ENCODE measurements at places on chromosomes 6 and 20.

DNA sequence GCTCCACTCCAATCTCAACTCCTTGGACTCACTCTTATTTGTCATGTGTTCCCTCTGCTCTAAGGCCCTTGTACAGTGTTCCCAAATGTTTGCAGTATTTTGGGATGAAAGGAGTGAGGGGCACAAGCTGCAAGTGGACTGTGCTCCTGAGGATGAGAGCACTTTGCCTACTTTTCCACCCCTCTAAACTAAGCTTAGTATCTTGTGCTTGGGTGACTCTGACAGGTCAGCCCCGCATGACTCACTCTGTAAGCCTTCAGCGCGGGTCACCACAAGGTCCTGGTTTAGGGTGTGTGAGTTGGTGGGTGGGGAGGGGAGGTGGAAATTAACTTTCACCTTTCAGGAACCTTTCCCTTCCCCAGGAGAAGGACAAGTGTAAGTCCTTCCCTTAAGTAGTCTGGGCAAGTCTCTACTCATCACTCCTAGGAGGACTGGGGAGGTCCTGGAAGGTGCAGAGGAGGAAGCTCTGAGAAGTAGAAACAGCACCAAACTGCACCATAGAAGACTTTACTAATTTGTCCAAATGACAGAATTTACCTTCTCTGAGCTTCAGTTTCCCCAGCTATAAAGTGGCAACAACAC is 68.8 kb upstream of the EPB41L1 start:
- no peak for DNase-seq

GRCh38 chr6:115691433-115691832 is 369.3 kb downstream of the FRK start:
- no peak for DNase-seq

- DNase-seq, result peak; percentile 27
Observed at GRCh38 chr20:51470907-51471411, 71.6 kb downstream of the NFATC2 start.

- DNase-seq, result no peak
Observed at GRCh38 chr6:10495029-10495428, 26.1 kb upstream of the GCNT2 start.

DNA sequence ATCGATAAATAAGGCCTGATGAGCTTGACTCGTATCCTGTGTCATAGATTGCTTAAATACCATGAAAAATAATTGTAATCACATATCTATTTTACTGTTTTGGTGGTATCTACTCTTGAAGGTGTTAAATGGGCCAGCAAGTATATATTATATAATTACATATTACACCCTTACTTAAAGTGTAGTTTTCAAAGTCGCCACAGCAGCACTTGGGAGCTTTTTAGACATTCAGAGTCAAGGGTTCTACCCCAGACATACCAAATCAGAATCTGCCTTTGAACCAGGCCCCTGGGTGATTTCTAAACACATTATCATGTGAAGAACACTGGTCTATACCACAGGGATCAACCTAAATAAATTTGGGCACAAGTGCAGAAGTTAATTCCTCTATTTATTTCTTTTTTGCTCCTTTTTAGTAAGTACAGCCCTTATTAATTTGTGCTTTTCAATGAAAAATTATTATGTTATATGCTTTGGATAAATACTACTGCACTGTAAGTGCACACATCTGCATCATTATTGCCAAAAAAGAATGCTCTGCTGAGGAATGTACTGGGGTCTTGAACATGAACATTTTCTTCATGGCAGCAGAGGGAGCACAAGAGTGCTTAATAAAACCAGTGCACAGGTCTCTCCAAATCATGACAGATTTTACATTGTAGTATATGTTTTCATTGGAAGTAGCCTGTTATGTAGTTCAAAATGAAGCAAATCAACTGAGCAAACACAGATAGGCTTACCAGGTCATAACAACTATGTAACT is 3.1 kb upstream of the ATXN1 start:
- no peak for DNase-seq

DNA sequence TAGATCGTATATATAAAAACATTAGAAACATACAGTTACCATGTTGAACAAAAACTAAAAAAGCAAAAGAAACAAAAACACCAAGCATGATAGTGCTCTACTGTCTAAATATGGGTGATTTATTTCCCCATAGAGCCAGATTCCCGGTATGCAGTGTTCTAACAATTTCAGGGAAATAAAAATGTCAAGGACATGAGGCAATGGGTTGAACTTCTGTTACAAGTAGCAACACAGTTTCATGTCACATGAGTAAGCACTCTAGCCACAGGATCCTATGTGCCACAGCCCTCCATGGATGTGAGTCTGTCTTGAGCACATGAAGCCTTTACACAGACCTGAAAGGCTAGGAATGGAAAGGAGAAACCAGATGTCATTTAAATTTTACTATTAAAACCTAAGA is 96.0 kb downstream of the MAP3K5 start:
- no peak for DNase-seq

- DNase-seq, result no peak
Observed at GRCh38 chr6:72944660-72945059, 280.6 kb downstream of the KHDC1L start.

GRCh38 chr6:93040375-93040774 is 379.0 kb downstream of the EPHA7 start:
- no peak for DNase-seq

- no peak for DNase-seq
Observed at GRCh38 chr6:10307476-10307875, 107.4 kb downstream of the TFAP2A start.

DNA sequence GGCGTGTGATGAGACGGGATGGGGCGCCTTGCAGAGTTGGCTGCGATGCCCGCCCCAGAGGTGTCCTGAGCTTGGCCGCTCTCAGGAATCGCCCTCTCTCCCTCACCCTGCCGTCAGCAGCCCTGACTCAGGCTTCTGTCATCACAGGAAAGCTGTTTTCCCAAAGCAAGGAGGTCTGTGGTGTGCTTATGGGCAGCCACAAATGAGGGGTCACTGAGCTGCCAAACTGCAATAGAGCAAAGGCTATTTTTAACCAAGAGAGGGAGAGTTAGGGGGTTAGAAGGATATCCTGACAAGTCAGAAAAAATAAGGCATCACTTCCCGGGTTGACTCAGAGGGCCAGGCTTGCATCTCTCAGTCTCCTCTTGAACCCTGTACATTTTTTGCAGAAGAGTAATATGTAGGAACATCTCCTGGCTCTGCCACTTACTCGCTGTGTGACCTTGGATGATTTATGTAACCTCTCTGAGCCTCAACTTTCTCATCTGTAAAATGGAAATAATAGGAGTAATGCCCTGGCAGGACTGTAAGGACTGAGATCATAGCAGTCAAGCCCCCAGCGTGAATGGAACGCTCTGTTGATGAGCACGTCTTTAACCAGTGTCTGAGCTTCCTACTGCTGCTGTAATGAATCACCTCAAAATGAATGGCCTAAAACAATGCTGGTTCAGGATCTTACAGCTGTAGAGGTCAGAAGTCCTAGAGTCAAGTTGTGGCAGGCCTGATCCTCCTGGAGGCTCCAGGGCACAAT is 181.9 kb downstream of the NFATC2 start:
- no peak for DNase-seq

DNA sequence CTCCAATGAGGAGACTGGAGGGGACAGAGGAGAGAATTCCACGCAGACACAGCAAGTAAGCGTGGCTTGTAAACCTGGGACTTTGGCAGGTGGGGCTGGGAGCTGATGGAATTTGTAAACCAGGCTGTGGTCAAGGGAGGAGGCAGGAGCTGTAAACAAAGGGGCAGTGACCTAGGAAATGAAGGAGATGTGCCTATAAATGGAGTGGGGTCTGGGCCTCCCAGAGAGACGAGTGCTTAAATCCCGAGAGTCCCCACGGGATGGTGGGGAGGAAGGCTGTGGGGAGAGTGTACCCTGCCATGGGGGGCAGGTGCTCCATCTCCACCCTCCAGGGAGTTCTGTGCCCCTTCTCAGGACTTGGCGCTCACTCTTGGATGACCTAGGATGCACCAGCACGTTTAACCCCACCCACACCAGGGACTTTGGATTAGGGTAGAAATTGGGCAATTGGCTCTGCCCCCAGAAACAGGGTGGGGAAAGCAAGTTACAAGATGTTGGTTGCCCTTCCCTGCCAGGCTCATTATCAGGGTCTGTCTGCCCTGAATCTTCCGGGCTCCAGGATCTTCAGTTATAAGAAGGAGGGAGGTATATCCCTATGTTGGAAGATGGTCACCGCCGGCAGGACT is 4.0 kb upstream of the DHX16 start:
- no peak for DNase-seq

- no peak for DNase-seq
Observed at GRCh38 chr6:56424064-56424463, 176.7 kb upstream of the COL21A1 start.

DNA sequence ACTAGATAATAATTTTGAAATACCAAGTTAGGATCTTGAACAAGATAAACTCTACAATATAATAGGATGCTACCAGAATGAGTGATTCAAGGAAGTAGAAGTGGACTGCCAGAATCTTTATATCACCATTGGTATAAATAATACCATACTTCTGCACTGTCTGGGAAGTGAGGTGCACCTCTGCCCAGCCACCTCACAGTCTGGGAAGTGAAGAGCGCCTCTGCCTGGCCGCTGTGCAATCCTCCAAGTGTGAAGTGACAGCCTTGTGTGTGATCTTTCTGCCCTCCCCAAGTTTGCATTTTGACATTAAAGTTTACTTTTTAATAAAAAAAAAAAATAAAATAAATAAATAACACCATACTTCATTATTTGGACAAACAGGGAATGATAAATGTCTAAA is 18.8 kb downstream of the LATS1 start:
- no peak for DNase-seq

DNA sequence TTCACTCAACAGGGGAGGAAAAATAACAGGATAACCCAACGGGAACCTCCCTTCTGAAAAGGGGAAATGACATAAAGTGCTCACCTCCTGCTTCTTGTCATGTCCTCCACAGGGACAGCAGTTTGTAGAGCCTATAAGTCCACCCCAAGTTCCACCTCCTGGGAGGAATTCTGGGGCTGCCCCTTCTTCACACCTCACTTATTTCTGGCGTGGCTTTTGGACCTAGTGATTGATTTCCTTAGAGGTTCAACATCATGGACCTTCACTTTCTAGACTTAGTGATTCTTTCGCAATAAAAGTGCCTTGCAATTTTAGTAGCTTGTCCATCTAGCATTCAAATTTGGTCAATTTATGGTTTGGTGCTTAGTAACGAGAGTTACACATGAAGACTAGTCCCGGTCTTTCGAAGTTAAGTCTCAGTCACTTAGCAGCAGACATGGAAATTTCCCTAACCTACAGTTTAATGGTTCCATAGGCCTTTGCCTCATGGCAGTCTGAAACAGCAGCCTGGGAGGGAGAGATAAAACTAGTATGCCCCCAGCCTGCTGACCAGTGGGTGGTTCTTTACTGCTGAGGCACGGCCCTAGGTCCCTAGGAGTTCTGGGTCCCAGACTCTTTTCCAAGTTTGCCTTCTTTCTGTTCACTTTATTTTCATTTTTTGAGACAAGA is 59.2 kb upstream of the CDKAL1 start:
- DNase-seq, result no peak

DNA sequence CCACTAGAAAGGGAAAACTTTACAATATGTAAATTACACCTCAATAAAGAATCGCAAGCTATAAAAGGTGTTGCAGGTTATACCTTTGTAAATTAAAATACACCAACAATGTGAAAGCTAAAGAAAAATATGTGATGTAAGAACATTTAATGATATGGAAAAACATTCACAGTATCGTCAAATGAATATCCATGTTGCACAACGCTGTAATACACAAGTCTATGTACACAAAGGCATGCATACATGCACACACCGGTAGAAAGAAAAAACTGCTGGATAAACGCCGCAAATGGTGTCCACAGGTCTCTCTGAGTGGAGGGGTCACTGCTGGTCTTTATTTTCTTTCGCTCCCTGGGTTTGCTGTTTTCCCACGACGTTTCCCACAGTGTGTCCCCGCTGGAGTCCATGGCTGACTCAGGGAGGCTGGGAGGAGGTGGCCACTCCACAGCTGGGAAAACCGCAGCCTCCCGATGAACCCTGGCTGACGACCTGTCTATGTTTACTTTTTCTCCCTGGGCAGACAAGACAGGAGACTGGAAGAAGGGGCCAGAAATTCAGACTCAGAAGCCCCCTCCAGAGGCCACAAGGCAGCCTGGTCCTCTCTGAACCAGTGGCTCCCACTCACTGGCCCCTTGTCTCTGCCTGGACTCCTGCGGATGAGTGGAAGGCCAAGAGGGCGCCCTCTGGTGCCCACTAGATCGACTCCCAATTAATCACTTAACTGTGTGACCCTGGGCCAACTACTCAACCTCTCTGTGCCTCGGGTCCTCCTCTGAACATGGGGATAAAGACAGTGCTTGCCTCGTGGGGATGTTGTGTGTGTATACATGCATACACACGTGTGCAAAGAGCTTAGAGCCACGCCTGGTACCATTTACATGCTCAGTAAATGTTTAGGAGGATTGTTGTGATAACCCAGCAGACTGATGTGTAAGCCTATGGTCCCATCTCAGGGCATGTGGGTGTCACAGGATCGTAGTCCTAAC is 12.8 kb upstream of the BPI start:
- DNase-seq, result no peak

- DNase-seq, result no peak
Observed at GRCh38 chr20:13202565-13202964, 18.5 kb upstream of the ISM1 start.

DNA sequence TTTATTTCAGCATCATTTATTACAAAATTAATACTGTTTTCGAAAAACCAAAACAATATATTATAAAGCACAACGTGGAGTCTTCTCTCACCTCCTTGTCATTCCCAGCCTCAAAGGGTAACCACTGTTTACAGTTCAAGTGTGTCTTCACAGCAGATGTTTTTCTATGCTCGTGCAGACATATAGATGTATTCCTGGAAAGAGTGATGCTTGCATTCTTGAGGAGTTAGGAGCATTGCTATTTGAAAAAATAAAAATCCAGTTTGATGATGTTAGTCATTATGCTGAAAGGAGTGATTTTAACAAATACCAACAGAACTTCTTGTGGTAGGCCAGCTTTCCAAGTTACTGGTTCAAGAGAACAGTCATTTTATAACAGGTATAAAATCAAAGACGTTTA is 234.9 kb downstream of the BCKDHB start:
- no peak for DNase-seq

DNA sequence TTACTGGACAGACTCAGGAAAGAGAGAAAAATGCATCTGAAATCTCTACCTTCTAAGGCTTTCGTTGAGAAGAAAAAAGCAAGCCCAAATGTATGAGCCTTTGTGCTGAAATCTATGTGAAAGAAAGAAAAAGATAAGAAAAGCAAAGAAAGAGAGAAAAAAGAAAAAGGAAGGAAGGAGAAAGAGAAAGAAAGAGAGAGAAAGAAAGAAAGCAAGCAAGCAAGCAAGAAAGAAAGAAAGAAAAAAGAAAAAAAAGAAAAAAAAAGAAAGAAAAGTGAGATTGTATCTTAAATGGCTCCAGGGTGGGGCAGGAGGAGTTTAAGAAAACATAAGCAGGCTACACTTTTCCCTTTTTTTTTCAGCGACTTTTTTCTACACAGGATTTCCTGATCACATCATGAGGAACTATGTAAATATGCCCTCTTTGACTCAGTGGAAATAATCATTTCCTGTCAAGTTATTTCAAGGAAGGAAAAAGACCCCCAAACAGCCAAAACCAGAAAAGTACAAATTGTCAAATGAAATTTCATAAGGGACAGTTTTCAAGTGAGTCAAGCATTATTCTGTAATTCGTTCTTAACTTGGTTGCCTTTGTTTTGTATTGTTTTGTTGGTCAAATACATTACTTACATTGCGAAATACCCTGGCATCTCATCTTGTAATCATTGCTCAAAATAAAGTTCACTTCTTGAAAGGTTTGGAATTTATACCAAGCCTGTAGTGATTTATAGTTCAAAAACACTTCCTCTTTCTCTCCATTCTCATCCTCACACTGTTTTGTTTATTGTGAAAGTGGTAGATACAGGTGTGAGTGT is 79.5 kb upstream of the RNF217 start:
- no peak for DNase-seq
